ENCODE measurements at places on chromosomes 13 and 19.

DNA sequence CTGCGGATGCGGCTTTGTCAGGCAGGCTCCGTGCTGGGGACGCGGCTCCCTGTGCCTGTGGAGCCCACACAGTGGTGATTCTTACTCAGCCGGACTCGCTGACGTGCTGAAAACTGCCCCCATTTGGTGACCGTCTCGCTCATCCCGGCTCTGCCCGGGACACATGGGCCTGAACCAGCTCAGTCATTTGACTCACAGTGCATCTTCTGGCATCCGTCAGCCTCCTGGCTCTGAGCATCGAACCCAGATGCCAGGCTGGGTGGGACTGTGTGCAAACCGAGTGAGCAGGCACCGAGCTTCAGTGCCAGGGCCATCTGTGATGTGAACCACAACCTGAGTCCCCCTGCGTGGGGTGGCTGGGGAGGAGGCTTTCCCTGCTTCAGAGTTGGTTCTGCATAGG lies 5.5 kb downstream of the GCDH start:
- no peak for DNase-seq

GRCh38 chr13:85853901-85854663 lies 54.9 kb upstream of the SLITRK6 start:
- DNase-seq, result no peak

- no peak for DNase-seq
Measured at GRCh38 chr13:111278743-111279652, 41.4 kb upstream of the TEX29 start.

DNA sequence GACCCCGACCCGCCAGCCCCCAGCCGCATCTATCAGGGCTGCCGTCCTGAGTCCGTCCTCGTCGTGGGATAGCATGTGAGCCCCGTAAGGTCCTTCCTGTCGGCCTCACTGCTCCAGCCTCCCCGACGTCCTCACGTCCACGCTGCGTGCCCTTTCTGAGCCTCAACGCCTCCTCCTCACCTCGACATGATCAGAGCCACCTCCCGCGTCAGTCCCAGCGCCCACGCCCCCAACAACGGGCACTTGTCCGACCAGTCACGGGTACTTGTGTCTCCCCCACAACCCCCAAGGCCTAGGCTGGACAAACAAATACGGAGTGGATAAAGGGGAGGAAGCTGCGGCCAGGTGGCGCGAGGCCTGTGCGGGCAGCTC lies 665 bp downstream of the ZNF497 start:
- DNase-seq, result no peak

GRCh38 chr19:34506026-34506370 lies 24.4 kb downstream of the WTIP start:
- no peak for DNase-seq

GRCh38 chr19:18995804-18996241 lies 37.5 kb downstream of the SUGP2 start:
- no peak for DNase-seq

DNA sequence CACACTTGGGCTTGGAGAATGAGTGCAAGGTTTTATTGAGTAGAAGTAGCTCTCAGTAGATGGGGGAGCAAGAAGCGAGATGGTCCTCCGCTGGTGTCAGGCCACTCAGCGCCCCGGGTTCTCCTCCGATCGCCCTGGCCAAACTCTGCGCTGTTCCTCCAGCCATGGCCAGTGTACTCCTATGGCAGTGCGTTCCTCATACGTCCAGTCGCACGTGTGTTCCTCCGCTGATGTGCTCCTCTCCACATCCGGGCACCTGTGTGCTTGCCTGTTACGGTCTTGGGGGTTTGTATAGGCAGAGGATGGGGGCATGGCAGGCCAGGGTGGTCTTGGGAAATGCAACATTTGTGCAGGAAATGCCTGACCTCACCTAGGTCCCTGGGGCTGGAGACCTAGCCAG lies 1899.4 kb downstream of the PCDH9 start:
- DNase-seq, result no peak

DNA sequence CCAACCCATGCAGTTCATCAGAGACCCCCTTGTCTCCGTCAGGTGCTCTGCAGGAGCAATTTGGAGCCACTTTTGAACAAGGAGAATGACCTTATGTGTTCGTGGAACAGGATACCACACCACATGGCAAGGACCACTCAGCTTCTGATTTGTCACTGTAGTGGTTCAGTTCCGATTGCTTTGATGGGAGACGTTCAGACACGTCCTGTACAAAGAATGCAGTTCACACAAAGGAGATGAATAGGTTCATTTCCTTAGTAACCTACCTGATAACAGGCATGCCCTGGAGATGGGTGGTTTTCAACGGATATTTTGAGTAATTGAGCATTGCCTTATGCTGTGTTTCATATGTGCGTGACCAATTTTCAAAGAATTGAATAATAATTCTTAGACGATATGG lies 17.2 kb downstream of the FGF9 start:
- DNase-seq, result no peak

GRCh38 chr13:112443191-112443994 lies 67.2 kb downstream of the SPACA7 start:
- DNase-seq, result no peak

GRCh38 chr13:42610649-42611048 lies 36.7 kb downstream of the TNFSF11 start:
- DNase-seq, result no peak

DNA sequence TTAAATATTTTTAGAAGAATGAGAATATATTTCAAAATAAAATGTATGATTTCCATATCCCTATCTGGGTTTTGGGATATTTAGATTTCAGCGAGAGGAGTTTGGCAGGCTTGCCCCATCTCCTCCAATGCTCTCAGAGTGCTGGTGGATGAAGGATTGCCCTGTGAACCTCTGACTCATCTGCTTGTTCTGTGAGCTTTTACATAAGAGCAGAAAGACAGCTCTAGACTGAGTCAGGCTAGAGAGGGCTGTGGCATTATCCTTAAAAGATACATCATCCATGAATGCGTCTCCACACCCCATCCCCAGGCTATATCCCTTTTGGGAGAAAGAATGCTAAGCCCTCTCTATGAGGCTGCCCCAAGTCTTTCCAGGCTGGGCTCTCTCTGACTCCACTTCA lies 190.6 kb downstream of the TUBA3C start:
- DNase-seq, result no peak

DNA sequence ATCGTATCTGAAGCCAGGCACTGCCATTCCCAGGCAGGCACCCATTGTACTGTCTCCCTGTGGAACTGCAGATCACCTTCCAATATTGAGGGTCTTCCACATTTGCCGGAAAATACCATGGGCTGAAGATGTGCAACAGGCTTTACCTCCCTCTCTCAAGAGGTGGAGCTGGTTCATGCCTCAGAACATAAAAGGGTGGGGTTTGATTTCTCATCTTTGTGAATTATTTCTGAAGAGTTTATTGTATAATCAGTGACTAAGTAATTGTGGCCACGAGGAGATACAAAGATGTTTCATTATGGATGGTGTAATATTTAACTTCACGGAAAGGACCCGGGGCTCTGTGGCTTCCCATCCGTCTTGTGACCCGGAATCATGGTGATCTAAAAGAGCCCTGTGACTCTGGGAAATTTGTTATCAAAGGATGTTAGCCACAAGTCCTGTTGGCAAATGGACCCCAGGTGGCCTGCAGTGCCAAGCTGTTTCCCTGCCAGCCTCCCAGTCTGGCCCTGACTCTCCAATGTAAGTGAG lies 230.5 kb downstream of the LACC1 start:
- DNase-seq, result no peak

DNA sequence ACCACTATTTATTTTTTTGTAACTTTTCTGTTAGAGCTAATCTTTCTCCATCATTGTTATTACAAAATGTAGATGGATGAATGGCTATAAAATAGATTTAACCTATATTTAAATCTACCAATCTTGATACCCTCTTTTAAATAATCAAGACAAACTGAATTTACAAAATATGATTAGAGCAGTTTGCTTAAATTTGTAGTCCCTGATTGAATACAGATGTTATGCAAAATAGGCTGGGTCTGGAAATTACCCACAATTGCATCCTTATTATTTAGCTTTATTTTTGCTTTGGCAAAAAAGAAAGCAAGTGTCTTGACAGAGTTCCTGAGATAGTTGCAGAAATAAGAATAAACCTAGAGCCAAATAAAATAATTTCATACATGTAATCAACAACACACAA lies 352.8 kb downstream of the KLF12 start:
- DNase-seq, result no peak

GRCh38 chr13:105144020-105144419 lies 1391.4 kb downstream of the EFNB2 start:
- no peak for DNase-seq

DNA sequence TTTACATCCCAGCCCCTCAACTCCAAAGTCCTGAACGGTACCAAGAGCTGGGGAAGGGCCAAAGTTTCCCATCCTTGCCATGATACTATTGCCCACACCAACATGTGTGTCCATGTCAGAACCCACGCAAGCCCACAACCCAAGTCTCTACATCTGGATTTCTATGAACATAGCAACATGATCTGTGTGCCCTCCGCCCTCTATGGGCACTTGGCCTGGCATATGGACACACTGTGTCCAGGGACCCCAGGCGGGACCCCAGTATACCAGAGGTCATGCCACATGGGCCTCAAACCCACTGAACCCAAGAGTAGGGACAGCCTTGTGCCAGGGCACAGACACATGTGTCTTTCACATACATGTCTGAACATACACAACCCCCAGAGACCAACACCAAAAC lies 2.0 kb downstream of the LRFN1 start:
- DNase-seq, result no peak

DNA sequence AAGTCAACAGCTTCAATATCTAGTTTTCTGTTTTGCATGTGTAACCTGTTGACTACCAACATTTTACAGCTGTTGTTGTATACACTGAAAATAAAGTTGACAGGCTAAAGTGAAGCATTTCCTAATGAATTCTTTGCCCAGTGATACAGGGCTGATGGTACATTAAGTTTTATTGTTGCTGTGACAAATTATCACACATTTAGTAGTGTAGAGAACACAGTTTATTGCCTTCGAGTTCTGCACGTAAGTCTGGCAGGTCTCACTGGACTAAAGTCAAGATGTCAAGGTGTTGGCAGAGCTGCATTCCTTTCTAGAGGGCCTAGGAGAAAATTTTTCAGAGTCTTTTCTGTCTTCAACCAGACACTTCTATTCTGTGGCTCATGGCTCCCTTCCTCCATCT lies 184.2 kb downstream of the SLITRK6 start:
- no peak for DNase-seq

DNA sequence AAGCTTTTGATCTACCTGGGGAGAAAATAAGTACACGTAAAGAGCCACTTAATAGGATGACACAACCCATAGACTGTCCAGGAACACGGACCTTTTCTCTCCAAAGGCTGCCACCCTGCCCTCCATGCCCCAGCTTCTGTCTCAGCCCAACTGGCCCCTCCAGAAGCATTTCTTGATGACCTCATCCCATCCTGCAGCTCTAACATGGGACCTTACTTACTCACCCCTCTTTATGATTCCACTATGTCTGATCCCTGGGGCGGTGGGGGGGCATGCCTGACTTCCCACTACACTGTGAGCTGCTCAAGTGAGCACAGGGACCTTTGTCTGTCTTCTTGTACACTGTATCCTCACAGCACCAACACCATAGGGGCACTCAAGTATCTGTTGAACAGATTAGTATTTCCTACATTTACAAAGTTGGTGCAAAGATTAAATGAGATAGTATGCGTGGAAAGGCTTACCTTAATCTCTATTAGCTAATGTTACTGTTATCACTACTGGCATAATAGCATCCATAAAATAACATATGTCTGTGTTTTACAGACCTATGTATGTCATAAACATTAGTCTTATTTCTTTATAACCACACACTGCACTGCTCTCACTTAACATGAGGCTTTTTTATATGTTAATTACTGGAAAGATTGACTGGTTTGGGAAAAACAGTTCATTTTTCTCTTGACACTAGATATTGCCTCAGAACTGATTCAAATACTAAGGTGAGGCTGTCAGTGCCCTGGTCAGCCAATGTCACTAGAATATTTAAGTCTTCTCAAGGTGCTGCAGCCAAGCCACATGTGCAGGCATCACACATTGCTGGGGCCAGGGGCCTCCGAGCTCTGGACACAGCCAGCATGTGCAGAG lies 100.9 kb downstream of the FOXO1 start:
- no peak for DNase-seq

- DNase-seq, result no peak
Measured at GRCh38 chr13:106683918-106684317, 116.0 kb upstream of the ARGLU1 start.

DNA sequence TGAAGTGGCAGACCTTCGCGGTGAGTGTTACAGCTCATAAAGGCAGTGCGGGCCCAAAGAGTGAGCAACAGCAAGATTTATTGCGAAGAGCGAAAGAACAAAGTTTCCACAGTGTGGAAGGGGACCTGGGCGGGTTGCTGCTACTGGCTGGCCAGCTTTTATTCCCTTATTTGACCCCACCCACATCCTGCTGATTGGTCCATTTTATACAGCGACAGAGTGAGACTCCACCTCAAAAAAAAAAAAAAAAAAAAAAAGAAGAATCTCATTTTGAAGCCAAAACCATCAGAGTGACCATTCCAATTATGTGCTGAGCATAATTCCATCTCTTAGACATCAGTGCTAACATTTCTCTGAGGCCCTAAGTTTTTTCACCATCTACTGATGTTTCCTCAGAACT lies 1.9 kb upstream of the ZNF552 start:
- DNase-seq, result no peak

GRCh38 chr13:48412881-48413351 lies at the start of gene LPAR6:
LPAR6 (minus strand) TSS chr13:48413113; CDS start chr13:48412423, 690 bp downstream.
- no peak for DNase-seq

DNA sequence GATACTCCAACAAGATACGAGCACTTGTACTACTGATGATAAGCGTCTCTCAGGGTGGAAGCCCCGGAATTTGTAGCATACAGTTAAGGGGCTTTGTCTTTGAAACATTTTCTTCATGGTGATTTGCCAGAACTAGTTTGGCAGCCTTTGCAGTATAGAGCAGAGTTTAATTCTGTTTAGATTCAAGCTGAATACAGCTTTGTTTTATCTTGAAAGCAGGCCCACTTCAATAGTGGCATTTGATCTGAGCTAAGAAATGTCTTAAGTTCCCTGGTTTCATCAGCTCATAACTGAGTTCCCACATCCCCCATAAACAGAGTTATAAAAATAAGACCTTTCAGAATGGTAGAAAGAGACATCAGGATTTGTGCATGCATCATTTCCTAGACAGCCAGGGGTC lies 125.9 kb downstream of the MIPEP start:
- no peak for DNase-seq

DNA sequence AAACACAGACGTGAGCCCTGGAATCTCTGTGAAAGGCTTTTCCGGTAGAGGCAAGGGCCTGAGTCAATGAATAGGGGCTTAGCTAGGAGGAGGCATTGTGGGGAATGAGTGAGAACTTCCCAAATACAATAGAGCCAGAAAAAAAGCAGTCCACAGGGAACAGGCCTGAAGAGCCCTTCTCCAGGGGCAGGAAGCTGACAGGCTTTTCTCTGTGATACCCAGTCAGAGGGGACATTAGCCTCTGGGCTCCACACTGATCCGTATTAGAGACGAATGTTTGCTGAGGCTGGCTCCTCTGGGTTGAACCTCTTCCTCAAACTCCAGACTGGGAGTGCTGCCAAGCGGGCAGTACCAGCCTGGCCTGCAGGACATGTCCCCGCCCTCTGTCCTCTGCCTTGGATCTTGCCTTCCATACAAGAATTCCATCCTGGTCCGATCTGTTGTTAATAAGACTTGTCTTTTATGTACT lies 2.3 kb downstream of the DHRS12 start:
- DNase-seq, result no peak

- DNase-seq, result peak; percentile 22
Measured at GRCh38 chr19:38869160-38869835, 8.8 kb downstream of the RINL start.

GRCh38 chr13:45850027-45850613 lies 1.4 kb downstream of the SIAH3 start:
- DNase-seq, result no peak

- DNase-seq, result no peak
Measured at GRCh38 chr13:29786698-29787097, 63.7 kb downstream of the UBL3 start.

Data from stimulated activated CD8-positive, alpha-beta memory T cell treated with anti-CD3 and anti-CD28 coated beads, Interleukin-15, amount 100 ng/mL, for 48 hours (primary cell).